Fibroblast of lung (primary cell): ENCODE measurements at places on chromosomes 7 and 10.
A peak's percentile ranks its signal among the peaks of the same experiment; 100 is the strongest.

DNA sequence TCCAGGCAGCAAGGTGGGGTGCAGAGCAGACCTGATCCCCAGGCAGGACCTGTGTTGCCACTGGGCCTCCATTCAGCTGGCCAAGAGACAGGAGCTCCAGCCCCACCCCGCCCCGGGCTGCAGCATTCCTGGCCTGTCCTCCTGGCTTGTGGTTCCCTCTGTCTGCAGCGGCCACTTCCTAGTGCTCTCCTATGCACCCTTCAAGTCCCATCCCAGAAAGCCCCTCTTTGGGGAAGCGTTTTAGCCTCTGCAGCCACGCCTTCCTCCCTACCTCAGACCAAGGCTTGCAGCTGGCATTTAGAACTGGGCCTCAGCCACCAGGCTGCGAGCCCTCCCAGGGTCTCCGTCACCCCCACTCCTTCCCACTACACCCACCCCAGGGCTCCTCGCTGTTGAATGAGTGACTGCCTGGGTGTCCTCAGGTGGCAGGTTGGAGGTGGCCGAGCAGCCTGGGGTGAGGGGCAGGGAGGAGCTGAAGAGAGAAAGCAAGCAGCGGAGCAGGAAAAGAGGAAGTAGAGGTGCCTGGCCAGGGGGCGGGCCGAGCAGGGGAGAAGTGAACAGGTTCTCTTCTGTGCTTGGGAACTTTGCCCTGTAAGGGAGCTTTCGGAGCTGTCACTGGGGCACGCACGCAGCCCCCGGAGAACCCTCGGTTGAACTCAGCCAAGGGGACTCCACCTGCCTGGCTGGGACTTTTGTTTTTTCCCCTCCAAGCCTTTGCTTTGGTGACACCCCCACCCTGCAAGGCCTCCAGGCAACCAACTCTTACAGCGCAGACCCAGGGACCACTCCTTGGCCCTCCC, 109.1 kb upstream of the TNRC18 start:
- DNase-seq, result no peak

- DNase-seq, result peak; percentile 91
Measured at GRCh38 chr10:77392851-77393250, 244.8 kb downstream of the KCNMA1 start.

GRCh38 chr10:79026341-79026761, 42.4 kb upstream of the ZMIZ1 start:
- no peak for DNase-seq

DNA sequence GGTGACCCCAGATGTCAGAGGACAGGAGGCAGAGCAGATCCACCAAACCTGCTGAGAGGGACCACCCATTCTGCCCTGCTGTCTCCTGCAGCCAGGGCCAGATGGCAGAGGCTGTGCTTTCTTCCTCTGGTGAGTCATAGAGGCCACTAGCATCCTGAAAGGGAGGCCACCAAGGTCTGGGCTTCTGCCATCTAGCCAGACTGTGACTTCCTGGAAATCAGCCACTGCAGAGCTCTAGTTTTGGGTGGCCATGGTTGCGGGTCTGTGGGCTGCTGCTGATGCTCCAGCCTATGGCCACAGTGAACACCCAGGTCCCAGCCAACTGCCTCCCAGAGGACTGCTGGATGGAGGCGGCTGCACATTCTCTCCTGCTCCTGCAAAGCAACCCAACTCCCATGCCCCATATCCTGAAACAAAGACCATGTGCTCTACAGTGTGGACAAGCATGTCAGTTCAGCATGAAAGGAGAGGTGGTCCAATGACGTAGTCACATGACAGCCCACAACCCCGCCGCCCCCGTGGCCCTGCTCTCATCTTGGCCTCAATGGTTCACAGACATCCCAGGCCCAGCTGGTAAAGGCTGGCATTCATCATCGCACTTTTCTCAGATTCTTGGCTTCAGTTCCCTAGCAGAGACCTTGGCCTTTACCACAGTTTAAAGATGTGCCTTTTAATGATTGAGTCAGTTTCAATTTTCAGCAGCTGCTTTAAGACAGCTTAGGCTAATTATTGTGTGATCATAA, 73.9 kb upstream of the CXCL12 start:
- DNase-seq, result no peak

DNA sequence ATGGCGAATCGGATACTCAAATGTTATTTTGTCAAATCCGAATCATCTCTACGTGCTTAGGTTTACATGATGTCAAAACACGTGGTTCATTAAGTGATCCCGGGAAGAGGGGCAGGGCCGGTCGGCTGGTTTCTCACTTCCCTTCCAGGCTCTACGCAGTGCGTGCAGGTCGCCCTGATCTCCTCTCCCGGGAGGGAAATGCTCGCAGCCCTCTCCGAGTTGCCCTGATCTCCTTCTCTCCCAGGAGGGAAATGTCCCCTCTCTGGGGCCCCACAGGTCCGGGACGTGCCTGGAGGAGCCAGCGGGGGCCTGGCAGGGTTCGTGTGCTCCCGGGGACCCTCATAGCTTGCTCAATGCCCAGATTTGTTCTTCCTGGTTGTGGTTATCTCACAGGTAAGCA, 202.7 kb downstream of the DNAJB6 start:
- DNase-seq, result no peak

DNA sequence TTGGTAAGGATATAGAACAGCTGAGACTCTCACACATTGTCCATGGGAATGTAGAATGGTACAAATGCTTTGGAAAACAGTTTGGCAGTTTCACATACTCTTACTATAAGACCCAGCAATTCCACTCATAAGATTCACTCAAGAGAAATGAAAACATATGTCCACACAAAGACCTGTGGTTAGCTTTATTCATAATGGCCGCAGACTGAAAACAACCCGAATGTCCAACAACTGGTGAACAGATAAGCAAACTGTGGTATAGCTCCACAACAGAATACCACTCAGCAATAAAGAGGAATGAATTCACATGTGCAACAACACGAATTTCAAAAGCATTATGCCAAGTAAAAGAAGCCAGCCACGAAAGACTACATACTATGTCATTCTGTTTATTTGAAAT, 33.5 kb upstream of the CUL1 start:
- DNase-seq, result no peak

DNA sequence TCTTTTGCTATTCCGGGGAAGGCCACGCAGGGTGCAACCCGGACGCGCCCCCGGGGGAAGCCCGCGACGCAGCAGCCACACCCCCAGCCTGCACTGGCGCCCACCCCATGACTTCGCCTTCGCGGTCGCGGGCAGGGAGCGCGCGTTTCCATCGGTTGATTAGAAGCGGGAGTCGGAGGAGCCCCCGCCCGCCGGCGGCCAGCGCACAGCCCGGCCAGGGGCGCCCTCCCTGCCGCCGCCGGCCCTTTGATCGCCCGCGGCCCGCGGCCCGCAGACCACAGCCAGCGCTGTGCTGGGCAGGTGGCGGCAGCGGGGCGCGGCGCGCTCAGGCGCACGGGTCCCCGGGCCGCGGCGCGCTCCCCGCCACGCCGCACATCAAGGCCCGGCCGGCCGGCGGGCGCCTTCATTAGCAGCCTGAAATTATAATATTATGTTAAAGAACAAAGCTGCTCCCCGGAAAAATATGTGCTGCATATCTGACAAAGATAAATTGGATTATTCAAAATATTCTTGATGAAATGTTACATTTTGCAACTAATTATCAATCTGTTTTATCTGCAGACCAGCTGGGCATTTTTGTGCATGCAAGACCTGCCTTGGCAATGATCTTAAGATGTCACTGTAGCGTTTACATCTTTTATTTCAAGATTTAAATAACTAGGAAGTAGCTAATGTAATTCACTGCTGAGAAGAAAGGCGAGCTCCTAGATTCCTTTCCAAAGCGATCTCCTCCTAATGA, 160.7 kb upstream of the MKI67 start:
- DNase-seq, result no peak
